Hematopoietic multipotent progenitor cell treated with erythropoietin and hydrocortisone succinate and interleukin-3 and kit ligand, for 6 days (in vitro differentiated cells): ENCODE measurements at places on chromosomes 2 and 18.

GRCh38 chr2:122519366-122519765 is 763.9 kb downstream of the TSN start:
- DNase-seq = peak; percentile 50

GRCh38 chr2:161580426-161580825 is 43.8 kb upstream of the SLC4A10 start:
- no peak for DNase-seq

- DNase-seq = no peak
These were observed 747.5 kb upstream of the RAB6C start for GRCh38 chr2:129231924-129232323.

DNA sequence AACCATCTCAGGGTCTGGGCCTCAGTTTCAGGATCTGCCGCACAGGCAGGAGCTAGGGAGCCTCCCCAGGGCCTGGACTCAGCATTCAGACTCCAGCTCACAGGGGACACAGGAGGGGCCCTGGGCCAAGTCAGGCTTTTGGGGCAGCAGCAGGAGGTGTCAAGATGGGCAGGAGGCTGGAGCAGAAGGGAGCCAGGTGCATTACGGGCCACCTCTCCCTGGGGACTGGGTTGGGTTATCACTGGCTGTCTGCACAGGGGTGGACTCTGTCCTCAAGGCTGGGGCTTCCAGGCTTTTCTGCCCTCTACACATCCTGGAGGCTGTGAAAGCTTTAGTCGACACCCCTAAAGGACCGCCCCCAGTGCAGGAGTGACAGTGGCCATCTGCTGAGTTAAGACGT is 20.0 kb downstream of the AQP12A start:
- no peak for DNase-seq

DNA sequence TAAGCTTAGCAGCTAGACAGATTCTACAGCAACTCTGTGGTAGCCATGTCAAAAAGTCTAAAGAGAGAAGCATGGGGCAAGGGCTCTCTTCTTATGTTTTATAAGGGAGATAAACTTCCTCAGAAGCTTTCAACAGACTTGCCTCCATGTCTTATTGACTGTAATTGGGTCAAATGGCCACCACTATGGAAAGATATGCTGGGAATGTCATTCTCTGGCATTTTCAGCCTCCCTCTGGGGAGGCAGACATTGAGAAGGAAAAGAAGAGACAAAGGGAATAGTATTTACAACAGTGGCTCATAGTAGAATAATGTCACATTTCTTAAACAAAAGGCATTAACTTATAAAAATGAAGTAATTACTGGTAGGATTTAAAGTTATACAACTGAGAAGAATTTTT is 1964.5 kb upstream of the PIK3C3 start:
- DNase-seq = no peak

- DNase-seq = no peak
These were observed 131.6 kb downstream of the RNF144A start for GRCh38 chr2:7048762-7049294.

DNA sequence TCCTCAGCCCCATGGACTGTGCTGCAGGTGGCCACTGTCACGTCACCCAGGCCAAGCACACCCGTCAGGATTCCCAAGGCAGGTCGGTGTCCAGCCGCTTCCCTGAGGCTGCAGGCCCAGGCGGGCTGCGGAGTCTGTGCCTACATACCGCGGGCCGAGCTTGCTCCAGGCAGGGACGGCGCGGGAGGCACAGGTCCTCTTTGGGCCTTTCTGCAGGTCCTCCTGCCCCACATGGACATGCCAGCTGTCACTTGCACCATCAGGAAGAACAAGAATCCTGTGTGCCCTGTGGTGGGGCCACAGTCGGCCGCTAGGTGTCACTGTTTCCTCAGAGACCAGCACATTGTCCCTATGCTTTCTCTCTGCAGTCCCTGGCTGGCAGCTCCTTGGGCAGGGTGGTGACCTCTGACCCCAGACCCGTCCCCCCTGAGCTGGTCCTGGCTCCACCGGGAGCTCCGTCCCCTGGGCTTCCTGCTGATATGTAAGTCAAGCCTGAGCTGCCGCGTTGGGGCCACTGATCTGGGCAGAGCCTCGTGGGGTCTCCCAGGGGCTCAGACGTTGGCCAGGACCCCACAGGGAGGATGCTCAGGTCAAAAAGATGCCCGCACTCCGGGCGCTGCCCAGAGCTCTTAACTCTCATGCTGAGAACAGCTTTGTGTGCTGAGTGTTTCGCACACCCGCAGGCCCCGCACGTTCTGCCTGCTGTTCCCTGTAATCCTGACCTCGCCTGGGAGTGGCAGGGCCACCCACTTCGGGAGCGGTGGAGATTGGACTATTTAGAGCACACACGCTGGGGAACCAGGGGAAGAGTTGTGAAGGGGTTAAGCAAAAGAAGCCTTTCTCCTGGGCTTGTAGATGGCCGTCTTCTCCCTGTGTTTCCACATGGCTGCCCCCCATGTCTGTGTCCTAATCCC is 17.3 kb upstream of the AGXT start:
- peak; percentile 83 for DNase-seq

DNA sequence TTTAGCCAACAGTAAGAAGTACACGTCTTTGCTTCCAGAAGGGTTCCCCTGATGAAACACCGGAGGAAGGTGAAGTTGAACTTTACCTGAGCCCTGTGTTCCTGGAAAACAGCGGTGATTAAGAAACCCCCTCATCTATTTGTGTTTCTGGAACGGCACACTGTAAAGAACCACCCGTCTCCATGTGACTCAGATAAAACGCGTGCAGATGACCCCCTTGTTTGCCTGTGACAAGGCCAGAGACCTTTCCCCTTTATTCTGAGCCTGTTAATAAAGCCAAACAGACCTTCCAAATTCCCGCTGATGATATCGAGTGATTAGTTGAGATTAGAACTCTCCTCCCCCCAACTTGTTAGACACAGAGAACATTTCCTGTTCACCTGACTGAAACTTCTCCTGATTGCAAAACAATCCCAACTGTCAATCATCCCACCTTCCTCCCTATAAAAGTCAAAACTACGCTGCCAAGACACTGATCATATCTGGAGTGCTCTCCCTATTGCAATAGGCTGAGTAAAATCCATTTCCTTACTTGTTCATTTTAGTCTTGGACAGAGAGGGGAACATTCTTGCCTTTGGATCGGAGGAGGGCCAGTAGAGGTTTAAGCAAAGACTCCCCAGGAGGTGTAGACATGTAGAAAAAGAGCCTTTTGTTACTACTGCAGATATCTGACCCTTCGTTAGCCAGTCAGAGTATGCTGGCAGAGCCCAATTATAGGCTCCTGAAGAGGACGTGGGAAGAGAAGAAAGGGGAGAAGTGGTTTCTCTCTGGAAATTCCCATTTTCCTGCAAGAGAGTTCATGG is 914 bp upstream of the IWS1 start:
- DNase-seq = peak; percentile 50

- DNase-seq = no peak
These were observed 64.1 kb upstream of the ZNF532 start for GRCh38 chr18:58800582-58800981.

- DNase-seq = no peak
These were observed 16.5 kb downstream of the NCOA1 start for GRCh38 chr2:24507549-24507948.

GRCh38 chr18:48929212-48929612 is 21.6 kb downstream of the SMAD7 start:
- DNase-seq = no peak

- no peak for DNase-seq
These were observed 447.4 kb downstream of the CMPK2 start for GRCh38 chr2:6418291-6418690.

- no peak for DNase-seq
These were observed 467.7 kb upstream of the ID2 start for GRCh38 chr2:8214036-8214615.

DNA sequence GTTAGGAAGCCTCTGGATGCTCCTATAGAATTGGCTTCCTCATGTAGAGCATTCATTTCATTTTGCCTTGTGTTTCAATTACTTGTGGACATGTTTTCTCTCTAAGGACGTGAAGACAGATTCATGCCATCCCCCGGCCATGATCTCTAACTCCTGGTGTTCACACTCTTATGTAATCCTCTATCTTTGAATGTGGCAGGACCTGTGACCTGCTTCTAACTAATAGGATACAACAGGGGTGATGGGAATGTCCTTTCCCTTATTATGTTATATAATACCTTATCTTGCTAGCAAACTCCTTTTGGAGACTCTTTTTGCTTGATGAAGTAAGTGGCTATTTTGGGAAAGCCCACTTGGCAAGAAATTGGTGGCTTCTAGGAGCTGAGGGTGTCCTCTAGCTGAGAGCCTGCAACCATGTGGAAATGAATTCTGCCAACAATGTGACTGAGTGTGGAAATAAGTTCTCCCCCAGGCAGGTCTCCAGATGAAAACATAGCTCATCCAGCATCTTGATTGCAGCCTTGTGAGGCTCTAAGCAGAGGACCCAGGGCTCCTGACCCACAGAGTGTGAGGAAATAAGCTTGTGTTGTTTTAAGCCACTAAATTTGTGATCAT is 13.8 kb downstream of the DPYSL5 start:
- no peak for DNase-seq

DNA sequence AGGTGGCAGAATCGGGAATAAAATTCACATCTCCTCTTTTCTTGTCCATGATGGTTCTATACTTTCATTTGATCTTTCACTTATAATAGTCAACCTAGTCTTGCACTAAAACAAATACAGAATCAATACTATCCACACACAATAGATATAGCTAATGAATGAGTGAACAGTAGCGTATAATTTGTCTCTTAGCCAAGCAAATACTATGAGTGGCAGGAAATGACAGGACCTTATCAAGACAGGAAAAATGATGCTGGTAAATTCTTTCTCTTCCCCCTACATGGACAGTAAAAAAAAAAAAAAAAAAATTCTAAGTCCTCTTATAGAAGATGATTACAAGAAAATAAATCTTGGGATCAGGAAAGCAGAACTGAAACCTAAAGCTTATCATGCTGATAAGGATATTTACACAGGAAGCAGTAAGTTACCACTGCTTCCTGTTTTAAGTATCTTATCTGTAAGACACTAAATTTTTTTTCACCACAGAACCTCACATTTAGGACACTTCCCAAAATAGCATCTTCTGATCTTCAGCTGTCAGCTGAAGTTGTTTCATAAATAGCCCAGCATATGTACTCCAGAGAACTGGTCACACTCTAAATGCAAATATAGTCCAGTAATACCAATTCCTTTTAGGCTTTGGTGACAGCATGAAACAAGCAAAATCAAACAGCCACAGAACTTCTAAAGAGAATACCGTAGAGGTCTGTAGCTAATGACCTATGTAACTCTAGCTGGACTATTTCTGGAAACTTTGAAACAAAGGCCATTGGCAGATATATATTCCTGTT is 27.0 kb downstream of the IRS1 start:
- peak; percentile 72 for DNase-seq

DNA sequence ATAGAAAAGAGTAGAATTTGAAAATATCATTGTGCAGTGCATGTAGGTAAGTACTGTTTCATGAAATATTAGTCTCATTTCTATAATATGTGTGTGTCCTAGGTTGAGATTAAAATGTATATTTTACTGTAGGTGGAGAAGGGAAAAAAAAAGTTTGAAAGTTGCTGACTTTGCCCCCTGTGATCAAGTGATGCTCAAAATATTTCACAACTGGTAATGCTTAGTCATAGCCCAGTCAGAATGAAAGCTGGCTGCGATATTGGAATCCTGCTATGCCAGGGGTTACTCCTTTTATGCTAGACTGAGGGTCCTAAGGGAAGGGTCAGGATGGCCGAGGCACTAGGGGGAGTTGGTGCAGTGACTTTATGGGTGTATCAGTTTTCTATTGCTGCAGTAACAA is 19.5 kb upstream of the CFAP36 start:
- DNase-seq = peak; percentile 17

- DNase-seq = peak; percentile 55
These were observed 612.1 kb downstream of the KCNJ3 start for GRCh38 chr2:155310589-155310988.

DNA sequence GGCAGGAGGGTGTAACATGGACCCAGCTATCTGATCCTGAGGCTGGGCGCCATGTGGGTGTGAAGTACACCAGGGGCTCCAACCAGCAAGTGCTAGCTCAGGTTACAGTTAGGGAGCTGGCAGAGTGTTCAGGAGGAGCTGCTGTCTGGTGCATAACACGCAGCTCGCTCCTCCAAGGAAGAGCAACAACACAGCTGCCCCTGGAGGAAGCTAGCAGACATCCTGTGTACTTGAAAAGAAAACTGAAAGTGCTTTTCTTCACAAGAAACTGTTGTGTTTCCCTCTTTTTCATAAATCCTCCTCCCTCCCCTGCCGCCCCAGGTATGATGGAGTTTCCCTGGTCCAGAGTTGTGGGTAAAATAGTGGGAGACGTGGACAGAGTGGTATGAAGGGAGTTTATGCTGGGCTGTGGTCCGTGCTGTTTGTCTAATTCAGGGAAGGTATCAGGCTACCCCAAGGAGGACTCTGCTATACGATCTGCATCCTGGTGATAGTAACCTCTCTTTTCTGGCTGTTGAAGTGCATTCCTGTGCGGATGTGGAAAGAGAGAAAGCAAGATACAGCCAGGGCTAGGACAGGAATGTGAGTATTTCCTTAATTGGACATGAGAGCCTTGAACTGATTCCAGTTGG is 6.1 kb upstream of the LBH start:
- DNase-seq = peak; percentile 80

DNA sequence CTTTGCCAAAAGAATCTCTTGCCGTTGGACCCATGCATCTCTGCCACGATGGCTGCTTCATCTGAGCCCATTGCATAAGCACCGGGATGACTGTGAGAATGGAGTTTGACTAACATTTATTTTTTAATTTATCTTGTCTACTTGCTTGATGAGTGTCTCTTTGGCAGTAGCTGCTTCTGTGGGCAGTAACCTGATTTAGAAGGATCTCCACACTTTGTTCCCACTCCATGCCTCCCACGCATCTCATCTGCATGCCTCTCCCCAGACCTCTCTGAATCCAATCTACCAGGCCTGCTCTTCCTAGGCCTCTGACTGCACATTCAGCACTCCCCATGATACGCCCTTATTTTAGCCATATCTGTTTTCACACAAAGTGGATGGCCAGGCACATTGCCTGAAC is 23.7 kb upstream of the TMX3 start:
- no peak for DNase-seq

DNA sequence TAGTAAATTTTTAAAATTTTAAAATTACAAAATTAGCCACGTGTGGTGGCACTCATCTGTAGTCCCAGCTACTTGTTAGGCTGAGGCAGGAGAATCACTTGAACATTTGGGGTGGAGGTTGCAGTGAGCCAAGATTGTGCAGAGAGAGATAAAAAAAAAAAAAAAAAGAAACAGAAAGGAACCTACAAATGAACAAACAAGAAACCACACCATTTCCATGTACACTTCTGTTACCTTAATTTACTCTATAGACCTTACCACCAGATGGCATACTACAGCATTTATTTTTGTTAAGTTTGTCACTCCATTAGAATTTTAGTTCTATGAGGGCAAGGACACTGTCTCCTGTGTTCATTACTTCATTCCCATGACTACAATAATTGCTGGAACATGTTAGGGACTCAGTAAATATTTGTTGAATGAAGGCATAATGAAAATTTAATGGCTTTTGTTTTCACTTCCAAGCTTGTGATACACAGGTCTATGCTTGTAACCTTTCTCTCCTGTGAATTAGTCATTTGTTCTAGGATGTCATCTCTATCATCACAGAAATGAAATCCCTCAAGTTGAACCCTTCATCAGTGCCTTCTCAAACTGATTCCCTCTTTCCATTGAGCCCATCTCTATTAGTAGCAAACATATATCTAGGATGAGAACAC is 76.0 kb downstream of the ARHGAP15 start:
- peak; percentile 75 for DNase-seq
